ENCODE measurements at places on chromosomes 13 and 19.

- DNase-seq = no peak
Measured at GRCh38 chr13:84393981-84394625, 511.8 kb upstream of the SLITRK1 start.

GRCh38 chr13:28654276-28654675 is 4.7 kb upstream of the POMP start:
- no peak for DNase-seq

DNA sequence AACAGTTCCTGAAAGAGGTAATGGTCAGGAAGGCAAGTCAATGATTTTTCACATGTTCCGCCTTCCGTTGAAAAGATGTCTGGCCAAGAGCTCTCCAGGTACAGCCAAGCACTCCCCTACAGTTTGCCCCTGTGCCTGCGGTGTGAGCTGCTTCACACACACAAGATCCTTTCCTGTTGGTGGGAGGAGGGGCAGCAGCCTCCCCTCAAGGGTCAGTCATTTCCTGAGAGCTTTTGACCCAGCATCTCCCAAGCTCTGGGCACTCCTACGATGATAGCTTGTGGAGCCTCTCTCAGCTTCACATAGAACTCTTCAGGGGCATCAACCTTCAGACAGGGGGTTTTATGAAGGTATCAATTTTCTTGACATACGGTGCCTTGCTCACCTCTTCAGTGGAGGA is 86.9 kb downstream of the DOCK9 start:
- no peak for DNase-seq

DNA sequence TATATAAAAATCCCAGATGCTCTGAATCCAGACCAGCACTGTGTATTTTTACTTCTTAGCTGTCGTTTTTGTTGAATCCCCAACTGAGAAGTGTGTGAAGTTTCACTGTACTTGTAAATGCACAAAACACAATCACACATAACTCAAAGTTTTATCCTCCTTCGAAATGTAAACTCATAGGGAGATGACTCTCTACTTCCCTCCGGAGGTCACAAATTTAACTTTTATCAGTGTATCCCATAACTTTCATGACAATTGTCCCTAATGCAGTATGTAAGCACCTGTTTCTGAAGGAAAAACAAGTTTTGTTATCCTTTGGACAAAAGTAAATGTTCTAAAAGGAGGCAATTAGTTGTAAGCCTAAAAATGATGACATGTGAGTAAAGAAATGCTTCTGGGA is 665.0 kb upstream of the SLITRK6 start:
- DNase-seq = no peak

- no peak for DNase-seq
Measured at GRCh38 chr19:14183741-14184350, 22.1 kb downstream of the ADGRL1 start.

DNA sequence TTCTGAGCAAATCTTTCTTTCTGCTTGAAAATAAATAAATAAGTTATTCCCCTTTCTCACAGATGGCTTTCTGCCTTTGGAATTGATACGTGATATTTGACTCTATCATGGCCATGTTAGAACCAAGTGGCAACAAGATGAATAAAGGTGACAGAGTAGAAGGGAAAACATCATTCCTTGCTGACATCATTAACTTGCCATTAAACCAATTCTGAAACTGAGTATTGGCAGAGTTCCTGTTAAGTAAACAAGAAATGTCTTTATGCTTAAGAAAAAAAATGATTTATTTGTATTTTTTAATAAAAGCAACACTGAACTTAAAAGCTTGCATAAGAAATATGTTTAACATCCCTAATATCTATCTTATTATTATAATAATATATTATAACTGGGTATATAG is 828.1 kb downstream of the PCDH9 start:
- no peak for DNase-seq

GRCh38 chr13:33548069-33548468 is 262.5 kb upstream of the STARD13 start:
- no peak for DNase-seq

- no peak for DNase-seq
Measured at GRCh38 chr13:65868099-65868498, 1362.0 kb downstream of the PCDH9 start.

- no peak for DNase-seq
Measured at GRCh38 chr19:18167975-18168645, 5.5 kb upstream of the IFI30 start.

DNA sequence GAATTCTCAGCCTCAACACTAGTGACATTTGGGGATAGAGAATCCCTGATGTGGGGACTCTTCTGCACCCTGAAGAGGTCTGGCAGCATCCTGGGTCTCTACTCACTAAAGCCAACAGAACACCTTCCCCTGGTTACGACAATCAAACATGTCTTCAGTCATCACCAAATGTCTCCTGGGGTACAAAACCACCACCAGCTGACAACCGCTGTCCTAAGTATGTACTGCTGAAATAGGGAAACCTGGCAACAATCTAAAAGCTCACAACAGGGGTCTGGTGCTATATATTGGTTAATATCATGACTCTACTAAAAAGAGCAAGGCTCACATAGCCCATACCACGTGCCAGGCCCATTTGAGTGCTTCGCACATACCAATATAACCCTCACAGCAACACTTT is 13.4 kb downstream of the AKT2 start:
- no peak for DNase-seq

DNA sequence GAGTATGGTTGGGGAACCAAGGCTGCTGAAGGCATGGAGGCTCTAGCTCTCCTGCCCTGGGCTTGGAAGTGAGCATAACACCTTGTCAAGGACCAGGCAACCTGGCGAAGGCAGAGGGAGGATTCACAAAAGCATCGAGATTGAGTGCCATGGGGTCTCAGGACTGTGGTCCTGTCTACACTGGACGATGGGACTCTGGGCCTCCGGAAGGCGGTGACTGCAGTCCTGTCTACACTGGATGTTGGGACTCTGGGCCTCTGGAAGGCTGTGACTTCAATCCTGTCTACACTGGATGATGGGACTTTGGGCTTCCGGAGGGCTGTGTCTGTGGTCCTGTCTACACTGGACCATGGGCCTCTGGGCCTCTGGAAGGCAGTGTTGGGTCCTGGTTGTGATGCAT is 290.4 kb downstream of the TEX29 start:
- no peak for DNase-seq

GRCh38 chr13:80399340-80400163 is 58.6 kb upstream of the SPRY2 start:
- no peak for DNase-seq

- DNase-seq = no peak
Measured at GRCh38 chr19:30387311-30388115, 15.3 kb downstream of the ZNF536 start.

- DNase-seq = no peak
Measured at GRCh38 chr13:48563626-48564025, 30.7 kb upstream of the RCBTB2 start.

DNA sequence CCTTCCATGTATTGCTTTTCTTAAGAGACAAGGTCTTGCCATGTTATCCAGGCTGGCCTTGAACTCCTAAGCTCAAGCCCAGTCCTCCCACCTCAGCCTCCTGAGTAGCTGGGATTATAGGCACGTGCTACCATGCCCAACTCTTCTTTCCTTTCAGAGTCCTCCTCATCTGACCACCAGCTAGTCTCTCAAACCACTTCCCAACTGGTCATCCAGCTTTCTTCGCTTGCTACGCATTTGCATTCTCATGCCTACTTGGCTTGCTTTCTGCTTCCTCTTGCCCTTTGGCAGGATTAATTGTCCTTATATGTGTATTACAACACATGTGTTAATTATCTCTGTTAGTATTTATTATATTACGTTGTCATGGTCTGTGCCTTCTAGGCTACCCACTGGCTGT is 6.3 kb downstream of the GPR18 start:
- no peak for DNase-seq

DNA sequence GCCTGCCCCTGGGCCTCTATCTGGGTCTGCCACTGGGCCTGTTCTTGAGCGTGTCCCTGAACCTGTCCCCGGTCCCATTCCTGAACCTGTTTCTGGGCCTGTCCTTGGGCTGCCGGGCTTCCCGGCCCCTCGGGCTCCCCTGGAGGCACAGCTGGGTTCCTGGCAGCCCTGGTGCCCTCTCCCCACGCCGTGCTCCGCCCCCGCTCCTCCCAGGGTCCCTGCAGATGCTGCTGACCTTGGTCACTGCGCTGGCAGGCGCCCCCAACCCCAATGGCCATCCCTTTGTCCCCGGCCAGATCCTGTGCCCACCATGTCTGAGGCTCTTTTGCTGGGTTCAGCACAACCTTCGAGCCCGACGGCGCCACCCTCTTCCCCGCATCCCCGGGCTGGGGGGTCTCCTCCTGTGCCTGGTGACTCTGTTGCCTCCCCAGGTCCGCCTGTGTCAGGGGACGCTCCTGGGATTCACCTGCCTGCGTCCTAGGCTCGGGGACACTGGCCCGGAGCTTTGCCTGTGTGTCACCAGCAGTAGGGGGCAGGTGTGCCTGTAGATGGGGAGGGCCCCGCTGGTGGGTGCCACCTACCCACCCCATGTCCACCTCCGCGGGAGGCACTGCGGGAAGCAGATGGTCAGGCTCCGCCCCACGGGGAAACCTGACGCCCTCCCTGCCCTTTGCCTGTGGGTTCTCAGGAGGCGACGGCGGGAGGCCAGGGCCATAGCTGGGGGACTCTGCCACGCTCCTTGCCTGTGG is 41.0 kb upstream of the GRTP1 start:
- no peak for DNase-seq

DNA sequence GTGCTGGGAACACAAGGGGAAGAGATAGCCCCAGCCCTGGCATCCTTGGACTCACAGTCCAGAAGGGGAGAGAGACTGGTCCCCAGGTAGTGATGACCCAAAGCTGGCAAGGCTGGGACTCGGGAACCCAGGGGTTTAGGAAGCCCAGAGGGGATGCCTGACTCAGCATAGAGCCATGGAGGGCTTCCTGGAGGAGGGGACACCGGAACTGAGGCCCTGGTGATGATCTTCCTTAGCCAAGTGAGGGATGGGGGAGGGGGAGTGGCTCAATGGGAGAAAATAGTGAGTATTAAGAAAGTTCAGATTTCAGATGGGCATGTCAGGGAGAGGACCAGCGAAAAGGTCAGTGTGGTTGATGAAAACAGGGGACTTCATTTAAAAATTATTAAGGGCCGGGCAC is 26.8 kb downstream of the EXOC3L2 start:
- no peak for DNase-seq

DNA sequence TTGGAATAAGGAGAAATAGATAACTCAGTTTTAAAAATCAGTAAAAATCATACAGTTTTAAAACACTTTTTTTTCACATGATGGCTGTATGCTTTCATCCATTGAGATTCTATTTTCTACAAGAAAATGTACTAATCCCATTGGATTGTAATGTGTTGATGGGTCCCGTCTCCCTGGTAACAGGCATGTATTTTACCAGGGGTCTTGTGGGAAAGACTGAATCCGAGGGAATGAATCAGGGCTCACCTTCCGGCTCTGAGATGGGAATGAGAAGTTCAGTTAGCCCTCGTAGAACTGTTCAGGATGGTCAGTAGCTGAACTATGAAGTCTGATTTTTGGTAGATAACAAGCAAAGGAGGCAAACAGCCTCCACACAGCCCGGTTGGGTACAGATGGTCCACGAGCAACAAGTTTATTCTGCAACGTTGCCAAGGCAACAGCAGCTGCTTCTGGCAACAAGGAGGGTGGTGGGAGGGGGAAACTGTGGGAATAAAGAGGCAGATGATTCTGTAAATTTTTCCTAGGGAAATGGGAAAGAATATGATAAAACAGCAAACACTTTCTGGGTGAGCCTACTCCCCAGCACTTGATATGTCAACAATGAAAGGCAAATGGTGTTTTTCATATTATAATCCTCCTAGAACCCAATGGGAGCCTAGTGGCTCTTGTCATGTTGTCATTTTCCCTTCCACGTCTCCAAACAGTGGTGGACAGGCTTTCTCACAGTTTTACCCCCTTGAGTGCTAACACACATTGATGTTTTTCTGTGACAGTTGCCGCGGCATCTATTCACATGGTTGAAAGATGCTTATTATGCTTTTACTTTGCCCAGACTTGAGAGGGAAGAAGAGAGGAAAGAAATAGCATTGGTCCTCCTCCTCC is 12.4 kb upstream of the SIAH3 start:
- no peak for DNase-seq

DNA sequence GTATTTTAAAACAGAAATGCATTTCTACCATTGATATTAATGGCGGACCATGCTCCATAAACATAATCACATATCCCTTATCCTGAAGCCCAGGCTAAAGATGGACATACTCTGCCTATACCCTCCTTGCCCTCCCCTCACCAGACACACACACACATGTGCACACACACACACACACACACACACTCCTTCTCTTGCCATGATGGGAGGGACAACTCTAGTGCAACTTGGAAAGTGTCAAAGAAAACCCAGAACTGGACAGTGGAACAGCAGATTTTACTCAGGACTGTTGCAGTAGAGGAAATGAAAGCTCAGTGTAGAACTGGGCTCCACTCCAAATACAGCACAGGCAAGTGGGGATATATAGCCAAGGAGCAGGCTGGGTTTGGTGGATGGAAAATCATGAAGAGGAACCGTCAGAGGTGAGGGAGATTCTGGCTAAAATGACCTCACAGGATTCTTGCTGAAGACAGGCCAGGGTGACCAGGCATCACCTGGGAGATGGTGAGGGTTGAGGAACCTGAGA is 40.8 kb downstream of the TNFRSF19 start:
- no peak for DNase-seq

DNA sequence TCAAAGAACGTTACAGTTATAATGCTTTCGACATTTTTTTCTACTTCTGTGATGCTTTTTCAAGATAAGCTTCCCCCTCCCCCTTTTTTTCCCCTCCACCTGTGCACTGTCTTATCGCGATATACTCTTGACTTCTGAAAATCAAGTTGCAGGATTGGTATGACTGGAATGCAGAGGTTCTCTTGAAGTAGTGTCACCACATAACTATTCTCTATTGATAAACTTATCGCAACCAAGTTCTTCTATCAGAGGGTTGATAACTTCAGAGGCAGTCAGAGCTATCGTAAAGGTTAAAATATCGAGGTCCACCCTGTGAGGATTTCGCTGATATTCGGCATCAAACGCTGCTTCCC is 820 bp downstream of the EID2 start:
- DNase-seq = no peak
